ENCODE measurements at places on chromosomes 5 and 9.

- no peak for DNase-seq
Measured at GRCh38 chr9:107782789-107783188, 293.2 kb upstream of the KLF4 start.

- DNase-seq = no peak
Measured at GRCh38 chr9:128469070-128469469, 13.3 kb downstream of the ODF2 start.

DNA sequence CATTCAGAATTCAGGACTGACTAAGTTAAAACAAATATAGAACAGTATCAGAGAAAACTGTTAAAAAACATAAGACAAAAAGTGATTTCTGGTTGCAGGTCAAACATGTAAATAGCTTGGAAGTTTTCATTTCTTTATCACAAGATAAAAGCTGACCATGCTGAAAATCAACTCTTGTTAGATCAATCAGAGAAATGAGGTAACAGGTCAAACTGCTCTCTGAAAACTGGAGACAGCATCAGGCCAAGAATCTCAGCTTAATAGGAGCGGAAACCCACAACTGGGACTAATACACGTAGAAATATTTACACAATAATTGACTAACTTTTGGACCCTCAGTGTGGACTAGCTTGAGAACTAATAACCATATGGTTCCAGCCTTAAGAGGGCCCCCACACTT, 1012.8 kb upstream of the EDIL3 start:
- DNase-seq = no peak

DNA sequence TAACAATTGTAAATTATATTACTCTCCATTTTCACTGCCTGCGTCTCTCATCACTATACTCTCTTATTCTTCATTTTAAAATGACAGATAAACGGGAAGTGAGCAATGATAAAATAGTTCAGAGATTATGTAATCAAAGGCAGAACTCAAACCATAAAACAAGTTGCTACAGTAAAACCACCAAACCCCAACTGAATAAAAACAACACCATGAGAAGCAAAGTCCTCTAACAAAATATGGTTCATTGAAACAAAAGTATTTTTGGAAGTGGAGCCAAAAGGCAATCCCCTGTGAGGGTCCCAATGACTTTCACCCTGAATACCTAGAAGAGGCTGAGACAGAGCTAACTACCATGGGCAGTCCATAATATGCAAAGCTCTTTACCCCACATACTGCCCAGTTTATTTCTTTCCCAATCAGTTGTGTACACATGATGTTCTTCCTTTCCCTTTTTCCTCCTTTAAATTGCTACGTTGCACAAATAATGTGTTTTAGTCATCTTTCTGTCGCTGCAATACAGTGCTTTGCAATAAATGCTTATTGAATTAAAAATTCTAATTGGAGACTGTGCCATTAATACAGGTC, 64.0 kb upstream of the PTGER4 start:
- DNase-seq = no peak

DNA sequence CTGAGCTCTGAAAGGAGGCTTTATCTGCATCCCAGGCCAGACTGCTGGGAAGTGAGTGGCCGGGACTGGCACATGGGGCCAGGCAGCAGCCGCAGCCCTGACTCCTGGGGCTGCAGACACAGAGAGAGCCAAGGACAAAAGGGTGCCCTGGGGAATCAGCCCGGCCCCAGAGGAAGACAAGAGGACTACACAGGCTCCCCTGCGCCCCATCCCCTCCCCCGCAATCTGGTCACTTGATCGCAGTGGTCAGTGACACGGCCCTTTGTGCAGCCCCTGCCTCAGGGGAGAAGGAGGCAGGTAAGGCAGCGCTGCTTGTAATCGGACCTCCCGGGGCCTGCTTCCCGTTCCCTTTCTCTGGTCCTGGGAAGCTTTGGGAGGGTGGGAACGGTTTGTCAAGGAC, 55.5 kb upstream of the FUBP3 start:
- DNase-seq = no peak

GRCh38 chr9:69885474-69885929, 64.9 kb downstream of the CFAP95 start:
- DNase-seq = no peak

DNA sequence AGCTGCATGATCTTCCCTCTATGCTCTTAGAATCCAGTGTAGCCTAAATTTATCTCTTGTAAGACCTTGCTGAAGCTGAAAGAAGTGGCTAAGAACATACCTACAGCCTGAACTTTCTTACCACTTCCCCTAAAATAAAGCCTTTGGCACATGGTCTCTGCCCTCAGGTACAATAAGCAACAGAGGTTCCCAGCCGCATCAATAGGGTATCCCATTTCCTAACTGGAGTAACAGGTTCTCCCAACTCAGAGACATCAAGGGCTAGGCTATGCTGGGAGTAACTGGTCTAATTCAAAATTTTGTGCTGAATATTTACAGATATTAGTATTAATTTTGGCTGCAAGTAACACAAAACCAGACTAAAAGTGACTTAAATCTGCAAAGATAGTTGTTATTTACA, 335.8 kb upstream of the TRPC7 start:
- no peak for DNase-seq

DNA sequence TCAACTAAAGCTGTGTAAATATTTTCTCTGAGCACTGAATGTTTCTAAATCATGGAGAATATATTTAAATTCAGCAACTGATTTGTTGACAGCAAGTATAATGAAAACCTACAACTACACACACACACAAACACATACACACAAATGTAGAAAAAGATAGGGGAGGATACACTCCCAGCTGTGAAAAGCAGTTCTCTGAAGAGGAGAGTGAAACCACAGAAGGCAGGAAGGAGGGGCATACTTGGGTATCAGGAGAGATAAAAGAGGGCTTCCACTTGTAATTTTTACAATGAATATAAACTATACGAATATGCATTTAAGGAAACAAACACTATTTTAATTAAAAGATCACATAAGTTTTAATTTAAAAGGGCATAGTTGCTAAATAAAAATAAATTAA, 227.8 kb upstream of the SLC24A2 start:
- DNase-seq = no peak

DNA sequence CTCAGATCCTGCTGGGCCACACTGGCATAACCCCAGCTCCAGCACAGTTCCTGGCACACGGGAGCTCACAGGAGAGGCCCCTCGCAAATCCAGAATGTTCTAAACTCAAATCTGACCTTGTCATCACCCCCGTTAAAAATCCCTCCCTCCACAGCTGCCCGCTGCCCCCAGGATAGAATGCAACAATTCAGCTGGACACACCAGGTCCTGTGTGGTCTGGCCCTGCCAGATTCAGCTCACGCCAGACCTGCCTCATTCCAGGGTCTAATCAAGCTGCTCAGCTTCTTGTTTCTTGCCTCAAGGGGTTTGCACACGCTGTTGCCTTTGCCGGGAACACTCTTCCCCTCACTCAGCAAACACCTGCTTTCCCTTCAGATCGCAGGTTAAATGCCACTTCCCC, 45.0 kb upstream of the ASS1 start:
- DNase-seq = no peak

DNA sequence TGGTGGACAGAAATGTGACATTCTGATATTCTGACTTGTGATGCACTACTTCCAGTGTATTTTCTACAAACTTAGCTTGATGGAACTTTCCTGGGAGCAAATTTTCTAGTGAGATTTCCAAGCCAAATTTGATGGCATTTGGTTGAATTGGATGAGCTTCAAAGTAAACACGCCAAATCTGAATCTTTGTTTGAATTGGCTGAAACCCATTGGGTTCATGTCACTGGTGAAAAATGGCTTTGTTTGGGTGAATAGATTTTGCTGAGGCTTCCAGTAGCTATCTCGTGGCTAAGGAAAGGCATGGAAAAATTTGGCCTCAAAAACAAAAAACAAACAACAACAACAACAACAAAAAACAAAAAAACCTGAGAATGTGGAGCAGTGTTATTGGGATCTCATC, 271.1 kb upstream of the RPS23 start:
- no peak for DNase-seq

GRCh38 chr5:30030101-30030500, 1163.4 kb upstream of the CDH6 start:
- DNase-seq = no peak

DNA sequence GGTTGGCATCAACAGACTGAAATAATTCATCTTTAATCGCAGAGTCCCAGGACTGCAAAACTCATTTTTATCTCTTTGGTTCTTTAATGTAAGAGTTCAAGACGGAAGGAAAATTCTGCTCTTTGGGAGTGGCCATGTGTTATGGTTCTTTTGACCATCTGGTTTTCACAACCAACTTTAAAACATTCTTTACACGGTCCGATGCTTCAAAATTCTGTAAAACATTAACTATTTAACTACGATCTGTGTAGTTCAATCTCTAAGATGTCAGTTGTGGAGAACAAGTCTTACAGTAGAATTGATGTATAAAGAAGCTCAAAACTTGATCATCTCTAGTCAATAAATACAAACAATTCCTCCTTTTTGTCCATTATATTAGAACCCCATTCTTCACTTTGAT, 83.0 kb downstream of the CMYA5 start:
- DNase-seq = no peak

DNA sequence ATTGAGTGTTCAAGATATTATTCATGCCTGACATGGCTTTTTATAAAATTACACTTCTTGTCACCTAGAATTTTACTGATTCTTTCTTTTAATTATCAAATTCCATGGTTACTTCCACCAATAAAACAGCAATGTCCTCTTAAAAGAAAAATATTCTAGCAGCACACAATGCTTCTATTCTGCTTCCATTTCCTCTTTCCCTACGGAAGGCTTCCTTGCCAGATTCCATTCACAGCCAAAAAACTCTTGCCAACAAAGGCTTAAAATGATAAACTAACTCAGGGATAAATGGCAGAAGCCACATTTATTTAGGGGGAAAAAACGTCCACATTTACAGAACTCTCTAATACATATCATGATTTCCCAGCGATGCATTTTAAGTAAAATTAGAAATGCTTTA, 111.6 kb downstream of the CTNND2 start:
- no peak for DNase-seq

All from stimulated activated CD4-positive, alpha-beta T cell treated with anti-CD3 and anti-CD28 coated beads, Interleukin-15, amount 100 ng/mL, for 1 hour (primary cell).